ENCODE measurements at places on chromosomes 2 and 18.

DNA sequence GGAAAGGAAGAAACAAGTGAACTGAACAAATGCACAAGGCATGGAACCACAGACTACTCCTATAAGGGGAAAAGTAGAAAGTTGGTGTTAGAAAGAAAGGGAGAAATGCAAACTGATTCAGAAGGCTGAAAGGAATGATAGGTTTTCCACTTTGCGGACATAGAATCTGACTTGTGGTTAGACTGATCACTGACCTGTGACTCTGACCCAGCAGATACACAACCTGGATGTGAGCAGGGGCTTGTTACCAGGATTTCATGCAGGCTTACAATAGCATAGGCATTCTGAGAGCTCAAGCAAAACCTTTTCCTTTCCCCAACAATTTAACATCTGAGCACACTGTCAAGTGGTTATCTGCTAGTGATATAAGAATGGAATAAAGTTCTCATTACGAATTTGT is 237.0 kb upstream of the CDH20 start:
- no peak for DNase-seq

- DNase-seq, result no peak
Measured at GRCh38 chr2:187502467-187502866, 51.8 kb downstream of the TFPI start.

- DNase-seq, result no peak
Measured at GRCh38 chr2:27736031-27736889, 35.3 kb upstream of the MRPL33 start.

DNA sequence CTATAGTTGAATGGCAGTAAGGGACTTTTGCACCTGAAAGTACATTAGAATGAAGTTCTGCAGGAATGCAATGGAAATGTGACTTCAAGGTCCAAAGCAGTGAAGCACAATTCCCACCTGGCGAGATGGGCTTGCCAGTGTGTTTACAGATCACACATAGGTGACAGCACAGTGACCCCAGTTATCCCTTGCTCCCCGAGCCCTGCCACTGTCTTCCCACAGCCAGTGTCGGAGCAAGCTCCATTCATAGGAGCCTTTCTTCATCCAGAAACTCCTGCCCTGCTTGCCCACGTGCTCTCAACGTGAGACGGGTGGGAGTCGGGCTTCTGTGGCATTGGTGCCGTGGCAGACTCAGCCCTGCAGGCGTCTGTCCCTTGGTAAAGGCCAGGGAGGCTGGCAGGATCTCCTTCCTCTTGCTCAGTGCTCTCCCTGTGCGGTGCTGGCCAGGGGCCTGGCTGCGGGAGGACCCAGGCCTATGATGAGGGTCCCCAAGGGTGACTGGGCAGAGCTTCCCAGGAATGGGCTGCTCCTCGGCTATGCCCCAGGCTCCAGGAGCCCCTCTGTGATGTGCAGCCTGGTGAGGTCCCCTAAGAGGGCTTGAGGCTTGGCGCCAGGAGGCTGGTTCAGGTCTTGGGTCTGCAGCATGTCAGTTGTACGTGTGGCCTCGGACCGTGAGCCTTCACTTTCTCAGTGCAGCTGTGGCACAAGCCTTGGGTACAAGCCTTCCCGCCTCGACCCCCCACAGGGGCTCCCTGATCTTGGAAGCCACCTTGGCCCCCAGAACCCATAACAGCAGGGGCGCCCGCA is 40.2 kb downstream of the SNED1 start:
- no peak for DNase-seq

GRCh38 chr18:57640236-57640635 is 18.6 kb upstream of the NARS1 start:
- no peak for DNase-seq

GRCh38 chr2:176455816-176456291 is 186.6 kb downstream of the MTX2 start:
- DNase-seq, result no peak

DNA sequence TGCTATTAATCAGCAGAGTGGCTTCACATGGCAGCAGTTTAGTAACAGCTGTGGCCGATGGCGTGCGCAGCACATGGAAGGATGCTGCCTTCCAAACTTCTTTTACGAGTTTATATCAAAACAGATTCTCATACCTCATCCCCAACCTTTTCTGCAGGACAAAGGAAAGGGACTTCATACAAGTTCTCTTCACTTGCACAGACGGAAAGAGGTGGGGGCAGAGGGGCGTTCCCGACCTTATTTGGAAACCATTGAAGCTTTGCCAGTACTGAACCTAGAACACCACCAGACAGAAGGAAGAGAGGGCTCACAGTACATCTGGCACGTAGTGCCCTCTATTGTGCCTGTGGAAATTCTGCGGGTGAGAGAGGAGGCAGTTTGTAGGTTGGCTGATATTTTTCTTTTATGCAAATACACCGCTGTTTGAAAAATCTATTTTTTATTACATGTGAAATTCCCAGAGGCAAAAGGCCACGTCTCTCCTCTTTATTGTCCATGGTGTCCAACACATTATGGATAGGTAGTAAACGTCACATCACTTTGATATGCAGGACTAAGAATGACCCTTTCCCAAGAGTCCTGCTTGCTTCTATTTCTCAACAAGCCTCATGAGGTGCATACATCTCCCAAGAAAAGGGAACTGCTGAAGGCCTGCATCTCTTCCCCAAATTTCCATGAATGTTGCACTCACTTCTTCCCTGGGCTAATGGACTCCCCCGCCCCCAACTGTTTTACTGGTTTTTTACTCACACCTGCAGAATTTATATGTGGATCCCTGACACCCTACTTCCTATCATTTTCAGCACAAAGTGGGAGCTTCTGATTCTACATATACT is 31.3 kb downstream of the COLEC12 start:
- DNase-seq, result no peak

- DNase-seq, result no peak
Measured at GRCh38 chr2:165163761-165164160, 40.1 kb downstream of the SCN3A start.

DNA sequence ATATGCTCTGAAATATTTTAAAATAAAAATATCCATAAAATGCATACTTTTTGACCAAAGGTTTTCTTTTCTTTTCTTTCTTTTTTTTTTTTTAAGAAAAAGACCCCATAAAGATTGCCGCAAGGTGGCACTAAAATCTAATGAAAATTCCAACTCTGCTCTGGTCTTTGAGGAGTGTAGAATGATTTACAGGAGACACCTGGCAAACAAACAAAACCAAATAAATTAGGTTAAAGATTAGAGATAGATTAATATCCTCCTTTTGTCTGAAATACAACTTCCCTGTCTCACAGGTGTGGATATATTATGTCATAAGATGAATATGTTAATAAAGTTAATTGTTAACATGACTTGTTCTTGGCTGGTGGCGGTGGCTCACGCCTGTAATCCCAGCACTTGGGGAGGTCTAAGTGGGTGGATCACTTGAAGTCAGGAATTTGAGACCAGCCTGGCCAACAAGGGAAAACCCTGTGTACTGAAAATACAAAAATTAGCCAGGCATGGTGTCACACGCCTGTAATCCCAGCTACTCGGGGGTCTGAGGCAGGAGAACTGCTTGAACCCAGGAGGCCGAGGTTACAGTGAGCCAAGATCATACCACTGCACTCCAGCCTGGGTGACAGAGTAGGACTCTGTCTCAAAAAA is 3.5 kb upstream of the RHOB start:
- no peak for DNase-seq

GRCh38 chr2:182191061-182191460 is 205.4 kb downstream of the PPP1R1C start:
- DNase-seq, result no peak

- DNase-seq, result no peak
Measured at GRCh38 chr2:54196646-54197045, 59.4 kb downstream of the TSPYL6 start.

- no peak for DNase-seq
Measured at GRCh38 chr2:54539683-54540082, 83.6 kb downstream of the SPTBN1 start.

DNA sequence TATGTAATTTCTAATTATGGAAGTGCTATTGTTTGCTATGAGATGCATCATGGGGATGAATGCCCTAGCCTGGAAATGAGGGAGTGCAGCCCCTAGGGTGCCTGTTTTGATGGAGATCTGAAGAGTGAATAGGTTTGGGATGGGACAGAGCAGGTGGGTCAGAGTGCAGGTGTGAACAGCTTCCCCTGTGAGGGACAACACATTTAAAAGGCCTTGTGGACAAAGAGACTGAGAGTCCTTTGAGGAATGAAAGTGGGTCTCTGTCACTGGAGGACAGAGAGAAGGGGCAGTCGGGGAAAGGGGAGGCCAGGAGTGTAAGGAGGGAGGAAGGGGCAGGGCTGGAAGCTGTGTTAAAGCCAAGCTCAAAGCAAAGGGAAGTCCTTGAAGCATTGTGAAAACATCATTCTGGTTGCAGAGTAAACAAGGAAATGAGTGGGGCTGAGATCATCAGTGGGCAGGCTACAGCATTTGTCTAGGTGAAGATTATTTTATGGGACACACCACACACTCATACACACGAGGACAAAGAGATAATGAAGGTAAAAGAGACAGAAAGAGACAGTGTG is 877.6 kb downstream of the SLC4A3 start:
- DNase-seq, result no peak

GRCh38 chr2:16119741-16120140 is 179.4 kb downstream of the MYCN start:
- DNase-seq, result no peak

- DNase-seq, result no peak
Measured at GRCh38 chr2:26850000-26850431, 2.1 kb downstream of the DPYSL5 start.

DNA sequence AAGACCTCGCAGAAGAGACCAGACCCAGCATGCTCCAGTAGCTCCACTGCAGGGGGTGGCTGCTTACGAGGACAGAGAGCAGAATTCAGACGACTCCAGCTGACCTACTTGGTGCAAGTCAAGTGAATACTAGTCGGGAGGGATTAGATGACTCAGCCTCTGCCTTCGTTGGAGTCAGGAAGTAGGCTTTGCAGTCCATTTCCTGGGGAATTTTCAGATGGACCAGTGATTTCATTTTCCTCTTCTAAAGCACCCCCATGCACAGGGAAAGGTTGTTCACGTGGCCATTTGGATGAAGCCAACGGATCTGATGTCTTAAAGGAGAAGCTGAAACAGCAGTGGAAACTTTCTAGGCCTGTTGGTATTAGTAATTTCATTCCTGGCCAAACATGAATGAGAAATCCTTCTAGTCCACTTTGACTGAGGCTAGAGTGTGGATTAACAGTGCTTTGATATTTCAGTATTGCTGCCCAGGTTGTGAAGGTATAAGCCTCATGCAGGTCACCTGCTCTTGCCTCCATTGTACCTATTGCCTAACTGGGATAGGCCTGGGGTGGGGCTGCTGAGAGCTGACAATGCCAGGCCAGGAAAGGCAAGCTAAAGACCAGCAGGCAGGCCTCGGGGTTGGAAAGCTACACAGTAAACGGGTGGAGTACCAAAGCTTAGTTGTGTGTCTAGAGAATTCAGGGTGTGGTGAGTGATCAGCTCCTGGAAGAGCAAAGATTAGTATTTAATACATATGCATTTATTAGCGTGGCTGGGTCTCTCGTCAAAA is 117.6 kb upstream of the FOSL2 start:
- DNase-seq, result no peak
